ENCODE measurements at places on chromosomes 2 and 18. TPM values are rescaled to one million over a fixed set of nuclear protein-coding genes. Genes with fewer than 3 reads are reported as not detected.

KRTCAP3 gene
- not detected for total RNA-seq

PLB1 gene
- total RNA-seq = 2.4 TPM

TNS1 gene
- total RNA-seq = 164 TPM

SETBP1 gene
- total RNA-seq = 0.44 TPM

FZD7 gene
- 31.8 TPM for total RNA-seq

FEV gene
- not detected for total RNA-seq

LTBP1 gene
- total RNA-seq = 265 TPM

AOX1 gene
- 11.9 TPM for total RNA-seq

KDM3A gene
- 16.0 TPM for total RNA-seq

PPP1R1C gene
- total RNA-seq = not detected

MEP1B gene
- not detected for total RNA-seq

OXER1 gene
- not detected for total RNA-seq

SLC1A4 gene
- total RNA-seq = 45.3 TPM

SERPINB11 gene
- total RNA-seq = not detected

GALM gene
- total RNA-seq = 18.8 TPM

IL18R1 gene
- total RNA-seq = 0.43 TPM

RTP5 gene
- total RNA-seq = not detected

ACP1 gene
- 101 TPM for total RNA-seq

CPO gene
- total RNA-seq = not detected

ACADL gene
- total RNA-seq = under 0.01 TPM

UGT1A10 gene
- 0.22 TPM for total RNA-seq

DYTN gene
- not detected for total RNA-seq

SERPINB12 gene
- total RNA-seq = not detected

CD207 gene
- not detected for total RNA-seq

FIGN gene
- total RNA-seq = 1.3 TPM

CDH2 gene
- 121 TPM for total RNA-seq

ADGRF3 gene
- total RNA-seq = under 0.01 TPM

DLGAP1 gene
- 3.1 TPM for total RNA-seq

ATOH8 gene
- total RNA-seq = 10.9 TPM

IL18RAP gene
- not detected for total RNA-seq

PTPN2 gene
- total RNA-seq = 37.9 TPM

YPEL5 gene
- total RNA-seq = 51.3 TPM

RGPD3 gene
- total RNA-seq = 0.22 TPM

GALNT3 gene
- total RNA-seq = 4.6 TPM

KIF1A gene
- total RNA-seq = not detected

FNDC4 gene
- total RNA-seq = 14.0 TPM

NPHP1 gene
- 3.3 TPM for total RNA-seq

AMER3 gene
- not detected for total RNA-seq

KIAA2012 gene
- not detected for total RNA-seq

TRIB2 gene
- total RNA-seq = 32.6 TPM

ACOXL gene
- not detected for total RNA-seq

ZC3H15 gene
- total RNA-seq = 53.7 TPM

CIB4 gene
- not detected for total RNA-seq

PLCD4 gene
- total RNA-seq = 1.4 TPM

IL1R1 gene
- total RNA-seq = 26.6 TPM

GPBAR1 gene
- 0.22 TPM for total RNA-seq

CERS6 gene
- total RNA-seq = 9.9 TPM

IL37 gene
- total RNA-seq = not detected

ALPP gene
- total RNA-seq = not detected

LYG2 gene
- total RNA-seq = not detected

CSRNP3 gene
- total RNA-seq = under 0.01 TPM

VAMP8 gene
- total RNA-seq = 14.0 TPM

SIX2 gene
- under 0.01 TPM for total RNA-seq

PELI1 gene
- 16.3 TPM for total RNA-seq

GMCL1 gene
- total RNA-seq = 9.6 TPM

CRACDL gene
- total RNA-seq = not detected
